Progenitor cell of endocrine pancreas (in vitro differentiated cells): ENCODE measurements at places on chromosomes 7 and 10. TPM values are rescaled to one million over a fixed set of nuclear protein-coding genes. Genes with fewer than 3 reads are reported as not detected.
A peak's percentile ranks its signal among the peaks of the same experiment; 100 is the strongest.

Gene CDCA7L
- 42.6 and 53.0 TPM in 2 replicates for total RNA-seq

- H3K27me3 ChIP-seq, result no peaks in the 10 kb centered on the region
- H3K4me1 ChIP-seq, result peaks cover 5% of the 10 kb centered on the region
- no peak overlapping the region for H3K4me3 ChIP-seq
- no peak overlapping the region for H3K27ac ChIP-seq
Observed at GRCh38 chr10:126759531-126759930, 89.0 kb upstream of the C10orf90 start.

GRCh38 chr10:3807211-3807927 is 22.4 kb upstream of the KLF6 start:
- no peaks in the 10 kb centered on the region for H3K36me3 ChIP-seq
- no peaks in the 10 kb centered on the region for H3K27me3 ChIP-seq
- DNase-seq, result no peak
- no peak overlapping the region for H3K27ac ChIP-seq
- H3K4me3 ChIP-seq, result no peak overlapping the region

Gene DEPP1
- 13.9 and 16.6 TPM in 2 replicates for total RNA-seq

DNA sequence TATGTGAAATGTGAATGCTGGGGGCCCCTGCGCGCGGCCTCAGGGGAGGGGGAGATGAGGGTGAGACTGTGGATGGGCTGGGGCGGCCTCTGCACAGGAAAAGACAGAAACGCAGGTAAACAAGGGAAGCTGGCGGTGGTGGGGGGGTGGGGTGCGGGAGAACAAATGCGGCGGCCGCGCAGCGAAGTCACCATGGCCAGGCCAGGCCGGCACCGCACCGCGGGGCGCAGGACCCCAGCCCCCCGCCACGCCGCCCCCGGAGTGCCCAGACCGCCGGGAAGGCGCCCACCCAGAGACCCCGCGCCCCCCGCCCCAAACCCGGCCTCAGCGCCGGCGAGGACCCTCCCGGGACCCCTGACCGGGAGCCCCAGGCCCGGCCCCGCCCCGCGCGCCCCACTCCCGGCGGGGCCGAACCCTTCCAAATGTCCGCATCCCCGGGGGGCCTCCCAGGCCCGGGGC is 14.5 kb upstream of the DNAAF5 start:
- no peak for DNase-seq
- H3K36me3 ChIP-seq, result peaks cover 14% of the 10 kb centered on the region
- peak overlapping the region; percentile 52 for H3K4me3 ChIP-seq
- H3K27me3 ChIP-seq, result no peaks in the 10 kb centered on the region
- peaks cover 9% of the 10 kb centered on the region for H3K4me1 ChIP-seq

DNA sequence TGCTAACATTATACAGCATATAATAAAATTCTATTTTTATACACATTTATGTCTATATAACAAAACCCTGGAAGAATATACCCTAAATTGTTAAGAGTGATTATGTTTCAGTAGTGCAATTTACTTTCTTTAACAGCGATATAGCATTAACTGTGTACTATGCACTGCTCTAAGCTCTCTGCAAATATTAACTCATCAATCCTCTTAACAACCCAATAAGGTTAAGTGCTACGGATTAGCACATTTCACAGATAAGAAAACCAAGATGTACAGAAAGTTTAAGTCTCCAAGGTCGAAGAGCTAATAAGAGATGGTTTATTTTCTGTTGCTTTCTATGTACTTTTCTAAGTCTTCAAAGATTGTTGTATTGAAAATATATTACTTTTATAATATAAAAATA is 95.8 kb downstream of the SEMA3C start:
- DNase-seq, result no peak
- no peak overlapping the region for H3K4me3 ChIP-seq
- H3K27me3 ChIP-seq, result no peaks in the 10 kb centered on the region
